Lung microvascular endothelial cell (primary cell): ENCODE measurements at places on chromosomes 13 and 19. TPM values are rescaled to one million over a fixed set of nuclear protein-coding genes. Genes with fewer than 3 reads are reported as not detected.

The PSPN gene
- 0.44 and 1.2 TPM in 2 replicates for total RNA-seq

The RB1 gene
- 20.0 and 28.6 TPM in 2 replicates for total RNA-seq

The PBX4 gene
- total RNA-seq: not detected in 2 replicates

The APLP1 gene
- 1.2 and 2.2 TPM in 2 replicates for total RNA-seq

The ATP1A3 gene
- total RNA-seq: under 0.01 TPM in 1 of 2 replicates, not detected in the other

The ATP4B gene
- not detected in 2 replicates for total RNA-seq

The SIAH3 gene
- total RNA-seq: under 0.01 TPM in 1 of 2 replicates, not detected in the other

The CD37 gene
- total RNA-seq: not detected in 2 replicates

The C19orf38 gene
- 0.20 TPM in 1 of 2 replicates, not detected in the other for total RNA-seq

The ANGPTL4 gene
- total RNA-seq: 1.5 and 7.1 TPM in 2 replicates
